ENCODE measurements at places on chromosomes 2 and 18.

DNA sequence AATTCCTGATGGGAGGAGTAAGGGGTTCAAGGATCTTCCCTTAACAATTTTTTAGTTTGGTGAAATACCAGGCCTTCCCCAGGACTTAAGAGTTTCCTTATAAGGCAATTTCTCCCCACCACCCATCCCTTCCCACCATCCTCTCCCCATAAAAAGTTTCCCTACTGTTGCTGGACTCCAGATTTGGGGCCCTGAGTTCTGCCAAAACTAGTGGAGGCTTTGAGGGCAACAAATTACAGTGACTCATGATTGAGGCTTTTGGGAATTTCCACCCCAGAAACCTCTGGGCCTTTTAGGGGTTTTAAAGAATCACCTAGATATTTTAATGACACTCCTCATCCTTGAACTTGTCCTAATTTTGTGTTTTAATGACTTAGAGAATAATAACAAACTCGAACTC, 14.3 kb upstream of the EN1 start:
- no peak for DNase-seq

DNA sequence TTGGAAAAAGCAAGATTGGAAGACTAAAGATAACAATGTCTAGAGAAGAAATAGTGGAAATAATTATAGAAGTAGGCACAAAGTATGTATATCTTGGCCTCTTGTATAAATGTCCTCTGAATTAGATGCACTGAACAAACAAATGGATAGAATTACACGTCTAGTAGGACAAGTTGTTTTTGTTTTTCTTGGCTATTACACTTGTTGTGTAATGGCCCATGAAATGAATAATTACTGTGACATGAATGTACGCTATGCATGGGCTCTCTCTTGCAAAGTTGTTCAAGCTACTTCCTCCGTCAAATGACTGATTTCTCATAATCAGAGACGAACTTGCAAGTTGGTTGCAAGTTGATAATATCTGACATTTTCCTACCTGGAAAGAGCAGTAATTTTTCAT, 126.2 kb downstream of the PDE1A start:
- no peak for DNase-seq

- DNase-seq: no peak
These were observed 148.4 kb downstream of the SH3RF3 start for GRCh38 chr2:109277406-109277805.

GRCh38 chr18:25544546-25545287, 192.8 kb upstream of the ZNF521 start:
- no peak for DNase-seq

- DNase-seq: no peak
These were observed 59.9 kb downstream of the EML6 start for GRCh38 chr2:54783349-54783748.

DNA sequence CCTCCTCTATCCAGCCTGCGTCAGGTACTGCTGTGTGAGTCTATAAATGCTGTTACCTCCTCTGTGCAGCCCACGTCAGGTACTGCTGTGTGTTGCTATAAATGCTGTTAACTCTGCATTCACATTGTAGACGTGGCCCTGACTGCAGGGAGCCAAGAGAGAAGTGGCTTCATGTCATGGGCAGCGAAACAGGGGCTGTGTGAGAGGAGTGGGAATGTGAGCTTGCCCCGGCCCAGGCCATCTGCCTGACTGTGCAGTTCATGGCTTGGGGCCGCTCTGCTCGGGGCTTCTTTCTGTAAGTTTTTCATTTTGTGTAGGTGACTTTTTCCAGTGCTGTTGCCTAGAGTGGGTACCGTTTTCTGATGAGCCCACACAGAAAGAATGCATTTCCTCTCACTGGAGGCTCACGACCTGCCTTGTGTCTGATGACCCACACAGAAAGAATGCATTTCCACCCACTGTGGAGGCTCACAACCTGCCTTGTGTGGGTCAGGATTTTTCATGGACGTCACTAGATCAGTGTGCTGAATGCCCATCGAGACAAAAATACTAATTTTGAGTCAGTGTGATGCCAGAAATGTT, 104.5 kb downstream of the SNTG2 start:
- DNase-seq: no peak

DNA sequence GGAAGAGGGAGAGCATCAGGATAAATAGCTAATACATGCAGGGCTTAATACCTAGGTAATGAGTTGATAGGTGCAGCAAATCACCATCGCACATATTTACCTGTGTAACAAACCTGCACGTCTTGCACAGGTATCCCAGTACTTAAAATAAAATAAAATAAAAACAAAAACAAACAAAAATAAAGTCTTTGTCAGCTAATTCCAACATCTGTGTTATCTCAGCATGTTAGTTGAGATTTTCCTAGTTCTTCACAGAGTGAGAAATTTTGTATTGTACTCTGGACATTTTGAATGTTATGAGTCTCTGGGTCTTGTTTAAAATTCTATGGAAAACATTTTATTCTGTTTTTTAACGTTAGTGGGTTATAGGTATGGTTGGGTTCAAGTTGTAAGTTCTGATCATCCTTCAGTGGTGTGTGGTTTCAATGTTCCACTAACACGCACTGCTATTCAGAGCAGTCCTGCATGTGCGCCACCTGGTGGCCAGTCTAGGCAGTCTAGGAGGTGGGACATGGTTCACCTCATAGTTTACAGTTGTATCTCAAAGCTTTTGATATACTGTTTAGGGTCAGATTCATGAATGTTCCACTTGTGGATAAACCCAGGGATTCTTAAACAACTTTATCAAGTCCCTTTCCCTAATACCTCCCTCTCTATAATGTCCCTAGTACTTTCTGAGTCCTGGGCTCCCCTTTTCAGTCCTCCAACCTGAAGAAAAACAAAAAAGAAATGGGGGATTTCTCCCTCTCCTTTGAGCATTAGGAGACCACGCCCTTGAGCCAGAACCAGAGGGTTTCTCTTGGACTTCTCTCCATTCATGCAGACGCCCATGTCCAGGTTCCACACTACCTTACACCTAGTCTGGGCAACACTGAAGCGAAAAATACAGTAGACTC, 213.4 kb upstream of the GATA6 start:
- peak; percentile 73 for DNase-seq

DNA sequence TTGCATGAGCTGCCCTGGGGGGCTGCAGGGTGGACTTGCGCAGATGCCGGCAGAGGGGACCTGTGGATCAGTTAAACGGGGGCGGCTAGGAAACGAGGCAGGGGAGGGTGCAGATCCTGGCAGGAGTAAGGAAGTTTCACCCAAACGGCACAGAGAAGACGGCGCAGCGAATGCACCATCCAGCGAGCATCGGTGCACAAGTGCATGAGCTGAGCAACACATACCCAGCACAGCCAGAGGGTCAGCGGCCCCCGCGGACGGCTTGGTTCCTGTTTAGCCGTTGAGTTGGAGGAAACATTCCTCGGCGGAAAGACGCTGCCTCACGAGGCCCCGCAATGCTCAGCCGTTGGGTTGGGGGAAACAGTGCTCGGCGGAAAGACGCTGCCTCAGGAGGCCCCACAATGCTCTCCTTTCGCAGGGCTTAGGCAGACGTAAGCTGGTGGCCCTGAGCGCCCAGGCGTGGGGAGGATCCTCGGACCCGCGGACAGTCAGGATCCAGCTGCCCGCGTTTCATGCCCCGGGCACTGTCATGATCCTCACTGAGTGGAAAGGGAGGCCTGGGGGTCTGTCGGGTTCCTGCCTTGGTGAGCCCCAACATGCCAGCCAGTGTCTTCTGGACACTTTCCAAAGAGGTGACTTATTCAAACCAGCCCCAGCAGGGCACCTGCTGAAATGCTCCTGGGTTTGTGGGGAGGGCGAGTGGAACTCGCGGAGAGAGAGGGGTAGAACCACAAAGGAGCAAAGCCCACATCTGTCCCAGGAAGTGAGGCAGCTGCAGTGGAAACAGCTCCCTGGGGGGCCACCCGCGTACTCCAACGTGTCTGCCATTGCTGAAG, 86.3 kb downstream of the NDUFA10 start:
- DNase-seq: no peak

GRCh38 chr2:45882707-45883602, 231.5 kb downstream of the PRKCE start:
- no peak for DNase-seq

- no peak for DNase-seq
These were observed 8.7 kb downstream of the NIFK start for GRCh38 chr2:121727950-121728349.

- DNase-seq: no peak
These were observed 48.2 kb upstream of the KDM3A start for GRCh38 chr2:86392873-86393518.

- no peak for DNase-seq
These were observed 67.3 kb downstream of the PRPF40A start for GRCh38 chr2:152649997-152650396.

DNA sequence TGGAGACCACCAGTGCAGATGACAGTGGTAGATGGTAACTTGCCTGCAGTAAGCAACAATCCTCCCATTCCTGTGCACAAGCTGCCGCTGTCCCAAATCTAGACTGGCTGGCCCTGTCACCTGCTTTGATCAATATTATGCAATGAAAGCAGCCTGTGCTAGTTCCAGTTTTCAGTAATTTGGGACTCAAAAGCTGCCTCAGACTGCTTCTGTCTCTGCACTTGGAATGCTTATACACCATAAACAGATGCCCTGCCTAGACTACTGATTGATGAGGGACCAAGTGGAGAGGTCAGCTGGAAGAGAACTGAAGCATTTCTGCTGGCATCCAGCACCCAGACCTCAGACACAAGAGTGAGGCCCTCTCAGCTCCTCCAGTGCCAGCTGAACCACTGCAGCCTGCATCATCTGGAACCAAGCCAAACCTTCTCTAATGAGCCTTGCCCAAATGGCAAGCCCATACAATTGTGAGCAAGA, 24.9 kb downstream of the CCBE1 start:
- DNase-seq: no peak

- DNase-seq: no peak
These were observed 118.8 kb upstream of the LMAN1 start for GRCh38 chr18:59477849-59478248.

- DNase-seq: no peak
These were observed 166.0 kb downstream of the LCLAT1 start for GRCh38 chr2:30613001-30613400.

DNA sequence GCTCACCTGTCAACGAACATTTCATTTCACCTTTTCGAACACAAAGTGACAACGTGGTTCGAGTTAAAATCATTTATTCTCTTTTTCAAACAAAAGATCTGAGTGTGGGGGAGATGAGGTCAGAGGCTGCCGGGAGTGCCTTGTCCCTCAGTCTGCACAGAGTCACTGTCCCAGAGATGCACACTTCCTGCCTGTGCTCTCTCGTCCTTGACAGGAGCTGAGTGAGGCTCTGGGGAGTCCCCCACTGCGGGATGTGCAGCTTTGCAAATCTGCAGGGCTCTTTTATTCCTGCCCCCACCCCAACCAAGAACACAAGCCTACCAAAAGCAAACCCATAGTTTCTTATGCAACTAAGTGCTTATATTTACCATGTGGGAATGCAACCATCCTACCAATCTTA, 497.8 kb downstream of the EIPR1 start:
- peak; percentile 77 for DNase-seq

- no peak for DNase-seq
These were observed 936.0 kb downstream of the CNTNAP5 start for GRCh38 chr2:124961132-124961531.

DNA sequence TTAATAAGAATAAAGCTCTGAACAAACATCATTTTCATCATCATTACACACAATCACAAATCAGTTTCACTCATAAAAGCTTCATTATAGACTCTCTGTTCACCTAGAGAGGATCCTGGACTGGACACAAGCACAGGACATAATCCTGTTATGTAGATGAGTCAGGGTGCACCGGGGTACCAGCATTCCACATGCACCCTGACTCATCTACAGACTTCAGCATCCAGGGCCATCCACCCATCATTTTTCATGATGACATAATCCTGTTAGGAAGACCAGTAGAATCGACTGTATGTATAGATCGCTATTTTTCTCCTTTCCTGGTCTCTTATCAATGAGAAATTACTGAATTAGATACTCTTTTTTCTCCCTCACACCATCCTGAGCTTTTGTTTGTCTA, 73.7 kb upstream of the PIK3C3 start:
- DNase-seq: no peak

GRCh38 chr2:198441901-198442300, 637.5 kb downstream of the PLCL1 start:
- no peak for DNase-seq

DNA sequence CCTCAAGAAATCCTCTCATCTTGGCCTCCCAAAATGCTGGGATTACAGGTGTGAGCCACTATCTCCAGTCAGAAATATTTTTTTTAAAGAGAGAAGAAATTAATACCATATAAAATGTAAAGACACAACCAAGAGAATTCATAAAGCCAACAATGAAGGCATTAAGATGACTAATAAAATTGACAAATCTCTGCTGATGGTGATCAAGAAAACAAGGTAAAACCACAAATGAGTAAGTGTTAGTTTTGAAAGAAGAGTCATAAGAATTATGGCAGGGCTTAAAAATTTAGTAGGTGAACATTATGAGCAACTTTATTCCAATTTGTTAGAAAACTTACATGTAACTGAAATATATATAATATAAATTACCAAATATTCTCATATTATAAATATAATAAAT, 752.8 kb upstream of the CELF4 start:
- DNase-seq: no peak

GRCh38 chr2:2845806-2846315, 514.8 kb upstream of the MYT1L start:
- no peak for DNase-seq

GRCh38 chr18:72342933-72343332, 201.2 kb downstream of the CBLN2 start:
- no peak for DNase-seq

GRCh38 chr2:63673865-63674533, 85.2 kb downstream of the MDH1 start:
- DNase-seq: no peak

DNA sequence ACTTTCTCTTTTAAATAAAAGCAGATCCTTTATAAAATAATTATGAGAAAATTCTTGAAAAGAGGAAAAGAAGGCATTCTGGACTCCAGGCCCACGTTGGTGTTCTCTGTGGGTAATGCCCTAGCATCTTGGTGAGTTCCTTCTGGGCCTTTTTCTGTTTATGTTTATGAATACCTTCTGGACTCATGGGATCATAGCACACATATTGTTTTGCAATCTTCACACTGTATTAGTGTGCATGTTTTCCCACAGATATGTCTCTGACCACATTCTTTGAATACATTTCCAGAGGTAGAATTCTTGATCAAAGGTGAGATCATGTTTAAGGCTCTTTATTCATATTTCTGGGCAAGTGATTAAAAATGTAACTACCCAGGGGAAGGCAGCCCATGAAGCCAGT, 15.9 kb downstream of the GLI2 start:
- no peak for DNase-seq

DNA sequence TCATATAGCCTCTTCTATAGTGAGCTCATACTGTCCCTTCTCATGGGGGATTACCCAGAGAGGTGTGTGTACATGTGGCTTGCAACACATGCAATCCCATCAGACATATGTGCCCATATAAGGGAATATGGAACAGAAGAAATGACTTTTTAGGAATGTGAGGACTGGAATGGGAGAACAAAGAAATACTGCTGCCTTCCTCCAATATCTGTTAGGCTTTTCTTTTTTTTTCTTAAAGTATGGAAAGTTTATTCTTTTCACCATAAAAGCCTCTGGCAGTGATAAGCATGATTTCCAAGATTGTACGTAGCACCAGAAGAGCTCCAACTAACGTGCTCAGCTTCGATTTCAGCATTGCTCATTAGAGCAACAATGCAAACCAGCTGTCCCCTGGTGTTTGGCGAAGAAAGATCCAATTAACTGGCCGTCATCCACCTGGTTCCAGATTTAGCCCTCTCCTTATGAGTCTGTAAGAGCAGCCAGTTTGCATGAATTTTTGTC, 113.6 kb downstream of the ADCYAP1 start:
- no peak for DNase-seq

All from GM20000 (cell line).